ENCODE measurements at places on chromosomes 3 and 15. TPM values are rescaled to one million over a fixed set of nuclear protein-coding genes. Genes with fewer than 3 reads are reported as not detected.

DNA sequence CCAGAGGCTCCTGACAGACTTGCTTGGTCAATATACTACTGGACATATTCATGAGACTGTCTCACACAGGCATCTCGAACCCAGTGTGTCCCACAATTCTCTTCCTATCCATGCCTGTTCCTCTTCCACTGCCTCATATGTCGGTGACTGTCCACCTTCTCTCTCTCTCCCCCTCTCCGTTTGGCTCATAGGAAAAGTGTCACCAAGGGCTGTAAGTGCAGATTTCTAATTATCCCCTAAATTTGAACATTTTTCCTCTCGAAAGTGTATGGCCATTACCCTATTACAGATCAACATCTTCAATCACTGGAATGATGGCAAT is 22.5 kb upstream of the MUC20 start:
- no peak for DNase-seq

- no peak for DNase-seq
Measured at GRCh38 chr15:71916834-71917233, 106.5 kb downstream of the NR2E3 start.

DNA sequence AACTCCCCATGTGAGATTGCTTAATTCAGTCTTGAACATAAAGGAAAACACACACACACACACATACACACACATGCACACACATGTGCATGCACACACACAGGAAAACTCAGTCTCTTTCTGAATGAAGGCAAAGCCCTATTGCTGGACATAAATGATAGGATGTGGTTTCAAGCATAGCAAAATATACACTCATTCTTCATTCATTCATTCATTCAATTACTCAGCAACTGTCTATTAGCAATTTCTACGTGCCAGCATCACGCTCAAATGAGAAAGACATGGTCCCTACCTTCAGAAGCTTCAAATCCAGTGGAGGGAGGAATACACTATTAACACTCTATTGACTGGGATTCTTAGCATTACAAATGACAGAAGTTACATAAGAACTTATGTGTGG is 41.8 kb upstream of the UBE2E2 start:
- no peak for DNase-seq

- no peak for DNase-seq
Measured at GRCh38 chr3:113330742-113331141, 110.6 kb downstream of the CFAP44 start.

DNA sequence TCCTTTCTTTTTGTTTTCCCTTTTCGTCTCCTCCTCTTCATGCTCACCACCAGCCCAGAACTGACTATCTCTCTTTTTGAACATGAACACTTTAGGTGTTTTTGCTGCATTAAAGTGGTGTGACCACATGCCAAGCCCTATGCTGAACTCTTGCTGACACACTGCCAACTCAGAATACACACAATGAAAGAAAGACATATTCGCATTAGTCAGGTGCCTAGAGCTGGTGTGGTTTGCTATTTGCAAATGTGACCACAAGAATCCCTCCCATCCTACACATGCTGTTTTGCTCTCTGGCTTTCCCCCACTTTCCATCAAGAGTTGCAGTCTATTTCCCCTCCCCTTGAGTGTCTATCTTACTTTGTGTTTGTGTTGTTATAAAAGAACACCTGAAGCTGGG is 967.8 kb upstream of the CFAP20DC start:
- DNase-seq = no peak

- DNase-seq = no peak
Measured at GRCh38 chr15:82181371-82181770, 81.2 kb downstream of the EFL1 start.

DNA sequence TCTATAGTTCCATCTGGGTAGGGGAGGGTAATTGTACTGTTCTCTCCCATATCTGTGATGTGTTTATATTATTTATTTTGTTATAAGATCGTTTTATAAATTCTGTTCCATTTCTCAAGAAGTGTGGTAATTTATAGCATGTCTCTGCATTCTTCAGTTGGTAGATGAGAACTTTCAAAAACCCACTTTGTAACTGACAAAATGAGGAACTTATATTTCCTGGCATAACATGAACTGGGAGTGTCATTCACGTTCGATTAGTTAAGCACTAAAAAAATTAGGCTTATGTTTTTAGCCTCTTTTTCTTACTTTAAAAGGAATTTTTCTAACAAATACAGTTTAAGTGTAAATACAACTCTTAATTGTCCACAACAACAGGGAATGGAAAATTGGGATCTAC is 230.8 kb downstream of the CGGBP1 start:
- no peak for DNase-seq

TMIE gene
- total RNA-seq = 0.57 TPM

MCCC1 gene
- total RNA-seq = 19.5 TPM

VWA5B2 gene
- total RNA-seq = 0.44 TPM

Data from WTC11 (cell line).